ENCODE measurements at places on chromosomes 3 and 15.

GRCh38 chr15:25501828-25502446 lies 63.1 kb upstream of the UBE3A start:
- DNase-seq: no peak

DNA sequence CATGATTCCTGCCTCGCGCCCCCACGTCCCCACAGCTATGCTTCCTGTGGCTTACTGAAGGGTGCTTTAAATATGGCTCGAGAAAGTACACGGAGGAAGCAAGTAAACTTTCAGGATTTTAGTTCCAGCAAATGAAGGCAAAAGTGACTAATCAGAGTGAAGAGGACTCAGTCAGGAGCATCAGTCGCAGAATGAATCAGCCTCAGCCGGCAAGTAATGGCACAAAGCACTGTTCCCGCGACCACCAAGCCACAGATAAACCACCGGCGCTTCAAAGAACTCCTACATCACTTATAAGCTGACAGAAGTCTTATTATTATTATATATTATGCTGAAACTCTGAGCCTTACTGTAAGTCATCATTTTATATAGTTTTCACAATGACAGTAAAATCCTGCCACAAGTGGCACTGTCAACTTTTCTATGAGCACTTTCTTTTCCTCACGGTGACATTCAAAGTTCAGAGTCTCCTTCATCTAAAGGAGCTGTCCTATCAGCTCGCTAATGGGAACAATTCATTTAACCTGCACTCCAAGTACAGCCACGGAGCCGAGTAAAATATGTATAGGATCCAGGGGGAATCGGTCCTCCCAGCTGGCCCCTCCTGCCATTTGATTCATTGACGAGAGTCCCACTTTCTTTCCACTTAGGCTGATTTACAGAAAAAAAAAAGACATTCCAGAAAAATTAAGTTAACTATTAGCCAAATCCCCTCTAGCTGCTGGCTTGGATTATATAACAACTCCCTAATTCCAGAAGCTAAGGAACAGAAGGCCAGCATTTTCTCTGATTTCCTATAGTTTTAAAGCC lies 217.0 kb upstream of the ICE2 start:
- peak; percentile 25 for DNase-seq

GRCh38 chr15:92787116-92787515 lies 113.0 kb upstream of the CHD2 start:
- DNase-seq: no peak

DNA sequence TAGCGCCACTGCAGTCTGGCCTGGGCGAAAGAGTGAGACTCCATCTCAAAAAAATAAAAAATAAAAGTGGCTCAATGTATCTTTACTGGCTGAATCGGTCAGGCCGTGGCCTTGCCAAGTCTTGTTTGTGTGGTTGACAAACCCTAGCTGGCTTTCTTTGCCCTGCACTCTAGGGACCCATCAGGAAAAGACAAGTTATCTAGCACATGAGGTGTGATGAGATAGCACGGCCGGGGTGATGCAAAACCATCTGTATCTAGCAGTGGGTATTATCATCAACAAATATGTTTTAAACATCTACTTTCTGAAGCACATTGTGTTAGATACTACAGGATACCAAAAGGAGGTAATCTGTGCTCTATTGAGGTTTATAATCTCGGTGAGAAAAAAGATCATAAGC lies 3.9 kb upstream of the DPP8 start:
- DNase-seq: no peak

DNA sequence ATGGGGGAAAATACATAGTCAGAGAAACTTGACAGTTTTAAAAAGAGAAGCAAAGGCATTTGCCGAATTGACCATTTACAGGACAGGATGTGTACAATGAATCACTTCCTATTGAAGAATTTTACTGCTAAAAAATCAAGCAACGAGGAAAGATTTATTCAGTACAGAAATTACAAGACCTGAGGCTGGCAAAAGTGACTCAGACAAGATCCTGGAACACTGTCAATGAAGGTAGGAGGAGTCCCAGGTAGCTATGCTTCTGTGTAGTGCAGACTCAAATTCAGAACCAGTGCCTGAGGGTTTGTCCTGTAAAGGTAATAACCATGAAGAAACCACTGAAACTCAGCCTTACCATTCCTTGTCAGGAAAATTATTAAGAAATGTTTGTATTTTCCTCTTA lies 120.9 kb downstream of the ZMAT3 start:
- no peak for DNase-seq

GRCh38 chr3:119898478-119899191 lies 116.7 kb downstream of the NR1I2 start:
- no peak for DNase-seq

DNA sequence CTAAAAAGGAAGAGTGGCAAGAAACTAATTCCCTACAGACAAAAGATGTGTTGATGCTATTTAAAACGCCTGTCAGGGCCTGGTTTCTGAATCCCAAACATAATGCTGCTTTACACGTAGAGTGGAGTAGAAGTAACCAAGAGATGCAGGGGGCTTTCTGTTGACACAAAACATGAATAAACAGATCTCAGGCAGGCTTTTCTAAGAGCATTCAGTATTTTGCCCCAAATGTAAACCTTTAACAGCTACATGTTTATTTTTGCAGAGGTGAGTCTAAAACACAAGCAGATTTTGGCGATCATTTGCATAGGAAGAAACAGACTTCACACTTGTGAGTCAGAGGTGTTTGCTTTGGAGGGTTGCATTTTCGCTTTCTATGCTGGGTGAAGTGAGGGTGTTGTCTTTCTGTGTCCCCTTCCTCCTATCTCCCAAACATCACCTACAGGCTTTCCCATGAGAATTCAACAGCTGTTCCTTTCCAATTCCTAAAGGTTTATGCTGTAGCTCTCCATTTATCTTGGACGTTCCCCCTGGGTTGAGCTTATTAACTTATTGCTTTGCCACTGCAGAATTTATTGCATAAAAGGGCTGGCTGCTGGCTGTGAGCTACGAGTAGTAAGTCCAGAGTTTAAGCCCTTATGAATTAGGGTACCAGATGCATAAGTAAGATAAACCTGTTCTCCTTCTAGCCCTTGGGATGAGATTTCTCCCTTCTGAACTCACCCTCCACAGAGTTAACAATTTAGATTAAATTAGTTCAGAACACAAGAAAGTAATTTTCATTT lies 156.7 kb downstream of the DIPK2A start:
- DNase-seq: no peak

DNA sequence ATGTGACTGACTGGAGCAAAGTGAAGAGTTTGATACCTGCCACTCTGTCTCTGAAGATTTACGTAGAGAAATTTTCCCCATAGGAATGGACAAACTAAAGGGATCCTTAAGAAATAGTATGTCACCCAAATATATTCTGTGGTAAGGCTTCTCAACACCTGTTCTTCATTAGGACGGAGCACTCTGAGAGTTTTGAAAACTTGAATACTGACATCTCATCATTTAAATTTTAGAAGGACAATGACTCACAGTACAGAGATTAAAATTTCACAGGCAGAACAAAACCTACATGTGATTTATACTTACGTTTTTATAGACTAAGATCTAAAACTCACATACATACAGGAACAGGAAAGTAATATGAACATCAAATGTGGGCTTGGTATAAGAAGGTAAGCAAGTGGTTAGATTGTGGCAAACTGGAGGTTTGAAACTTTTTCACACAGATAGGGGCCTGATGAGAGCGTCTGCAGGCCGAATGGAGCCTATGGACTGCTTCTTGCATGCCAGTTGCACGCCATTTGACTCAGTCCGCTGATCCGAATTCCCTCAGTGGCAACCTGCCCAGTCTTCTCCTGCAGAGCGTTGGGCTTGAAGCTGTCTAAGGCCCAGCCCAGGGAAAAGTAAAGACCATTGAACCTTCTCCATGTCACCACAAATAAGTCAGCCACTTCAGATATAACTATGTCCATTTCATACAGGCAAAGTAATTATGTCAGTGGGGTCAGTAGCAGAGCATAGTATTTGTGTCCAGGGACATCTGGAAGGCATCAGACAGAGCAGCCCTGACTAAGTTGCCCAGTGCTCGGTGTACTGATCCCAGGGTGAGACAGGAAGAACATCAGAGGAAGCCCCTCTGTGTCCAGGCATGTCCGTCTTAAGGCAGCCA lies 45.7 kb downstream of the ZBTB38 start:
- peak; percentile 16 for DNase-seq

DNA sequence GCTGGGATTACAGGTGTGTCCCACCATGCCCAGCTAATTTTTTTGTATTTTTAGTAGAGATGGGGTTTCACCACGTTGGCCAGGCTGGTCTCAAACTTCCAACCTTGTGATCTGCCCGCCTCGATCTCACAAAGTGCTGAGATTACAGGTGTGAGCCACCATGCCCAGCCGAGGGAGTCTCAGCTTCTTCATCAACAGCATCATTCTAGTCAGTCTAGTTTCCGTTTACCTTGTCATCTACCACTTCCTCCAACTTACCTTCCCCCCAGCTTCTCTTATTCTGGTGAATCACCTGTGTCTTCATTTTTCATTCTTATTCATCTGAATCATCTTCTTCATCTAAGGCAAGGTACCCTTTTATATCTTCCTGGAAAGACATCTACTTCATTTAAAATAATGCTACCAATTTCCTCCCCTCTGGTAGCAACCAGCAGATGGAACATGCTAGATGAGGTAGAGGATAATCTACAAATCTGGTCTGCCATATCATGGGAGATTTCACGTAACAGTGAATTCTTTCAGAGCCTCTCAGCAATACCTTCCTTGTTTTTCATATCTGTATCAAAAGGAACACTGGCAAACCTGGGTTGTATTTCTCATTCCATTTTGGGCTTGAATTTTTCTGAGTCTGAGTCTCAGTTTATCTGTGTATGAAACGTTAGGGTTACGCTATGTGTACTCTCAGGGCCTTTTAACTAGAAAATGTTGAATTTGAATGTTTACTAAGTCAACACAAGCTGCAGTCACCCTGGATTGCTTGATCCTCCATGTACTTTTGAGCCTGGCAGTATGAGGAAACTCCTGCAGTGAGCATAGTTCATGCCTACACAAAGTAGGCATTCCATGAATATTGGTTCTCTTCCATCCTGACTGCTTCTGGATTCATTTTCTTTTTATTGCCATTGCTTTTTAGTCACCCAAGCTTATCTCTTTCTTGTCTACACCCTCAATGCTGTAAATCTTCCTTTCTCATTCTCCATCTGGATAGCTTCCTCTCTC lies 16.8 kb downstream of the LPP start:
- peak; percentile 76 for DNase-seq
